ENCODE measurements at places on chromosomes 3 and 15. TPM values are rescaled to one million over a fixed set of nuclear protein-coding genes. Genes with fewer than 3 reads are reported as not detected.

Gene KCNMB2
- total RNA-seq, result not detected

Gene CLDN16
- total RNA-seq, result not detected

Gene SCAANT1
- total RNA-seq, result not detected

Gene CCR8
- not detected for total RNA-seq

Gene MCTP2
- total RNA-seq, result 0.53 TPM

Gene PAK6
- total RNA-seq, result not detected

Gene MORC1
- total RNA-seq, result not detected

Gene B3GALNT1
- total RNA-seq, result 37.4 TPM

Gene PCCB
- 54.3 TPM for total RNA-seq

Gene NRG4
- not detected for total RNA-seq

Gene ITIH1
- total RNA-seq, result not detected

Gene CBLB
- 31.0 TPM for total RNA-seq

Gene VWA5B2
- total RNA-seq, result not detected

Gene CFAP100
- not detected for total RNA-seq

Gene STRIT1
- total RNA-seq, result not detected

Gene UCN2
- not detected for total RNA-seq

Gene PRSS50
- not detected for total RNA-seq

All from thoracic aorta endothelial cell (primary cell).